ENCODE measurements at places on chromosomes 6 and 20. TPM values are rescaled to one million over a fixed set of nuclear protein-coding genes. Genes with fewer than 3 reads are reported as not detected.

Gene ADTRP
- 1.6 TPM for total RNA-seq

DNA sequence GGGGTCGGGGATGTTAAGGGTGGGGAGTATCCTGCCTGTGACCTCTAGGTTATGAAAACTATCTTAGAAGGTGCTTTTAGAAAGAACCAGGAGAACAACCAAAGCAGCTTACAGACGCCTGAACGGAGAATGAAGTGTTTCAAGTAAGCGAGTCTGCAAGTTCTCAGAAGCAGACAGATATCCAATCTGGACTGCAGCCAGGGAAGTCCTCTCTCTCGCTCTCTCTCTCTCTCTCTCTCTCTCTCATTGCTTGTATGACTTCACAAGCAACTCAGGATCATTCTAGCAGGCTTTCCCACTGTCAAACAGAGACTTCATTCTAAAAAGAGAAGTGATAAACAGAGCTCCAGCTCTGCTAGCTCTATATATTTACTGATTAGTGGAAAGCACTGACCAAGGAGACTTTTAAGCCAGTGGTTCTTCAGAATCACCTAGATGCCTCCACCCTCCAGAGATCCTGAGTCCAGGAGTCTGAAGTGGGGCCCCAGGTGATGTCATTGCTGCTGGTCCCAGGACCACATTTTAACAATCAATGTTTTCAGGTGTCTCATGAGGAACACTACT lies 6.0 kb downstream of the TCF21 start:
- peaks cover 86% of the 10 kb centered on the region for H3K27me3 ChIP-seq
- H3K4me3 ChIP-seq = no peak overlapping the region
- H3K36me3 ChIP-seq = no peaks in the 10 kb centered on the region
- peak overlapping the region; percentile 68 for H3K27ac ChIP-seq

Gene PLA2G7
- total RNA-seq = 30.1 TPM

Gene NFKBIL1
- total RNA-seq = 21.3 TPM
